ENCODE measurements at places on chromosomes 6 and 20.

DNA sequence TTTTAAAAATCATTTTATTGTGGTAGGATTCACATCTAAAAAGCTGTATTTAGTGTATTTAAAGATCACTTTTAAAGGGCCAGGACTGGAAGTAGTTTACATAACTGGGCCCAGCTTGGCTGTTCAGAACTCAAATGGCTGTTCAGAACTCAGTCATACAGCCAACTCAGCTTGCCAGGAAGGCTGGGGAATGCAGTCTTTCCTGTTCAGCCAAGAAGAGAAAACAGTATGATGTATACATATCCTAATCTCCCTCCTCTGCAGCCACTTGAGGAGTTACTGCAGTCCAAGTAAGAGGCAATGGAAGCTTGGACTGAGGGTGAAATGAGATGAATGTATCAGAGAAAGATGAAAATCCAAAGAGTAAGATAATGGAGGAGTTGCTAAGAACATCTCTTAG, 24.6 kb downstream of the DSTN start:
- DNase-seq: peak; percentile 72

DNA sequence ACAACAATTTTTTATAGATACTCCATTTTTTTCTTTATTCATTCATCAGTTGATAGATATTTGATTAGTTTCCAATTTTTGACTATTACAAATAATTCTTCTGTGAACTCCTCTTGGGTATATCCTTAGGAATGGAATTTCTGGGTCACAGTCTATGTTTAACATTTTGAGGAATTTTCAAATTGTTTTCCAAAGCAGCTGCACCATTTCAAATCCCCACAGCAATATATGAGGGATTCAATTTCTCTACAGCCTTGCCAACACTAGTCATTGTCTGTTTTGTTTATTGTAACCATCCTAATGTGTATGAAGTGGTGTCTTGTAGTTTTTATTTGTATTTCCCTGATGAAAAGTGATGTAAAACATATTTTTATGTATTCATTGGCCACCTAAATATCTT, 320.3 kb upstream of the DEFB112 start:
- no peak for DNase-seq

- no peak for DNase-seq
Observed at GRCh38 chr6:31568537-31568961, 3.5 kb upstream of the LTA start.

DNA sequence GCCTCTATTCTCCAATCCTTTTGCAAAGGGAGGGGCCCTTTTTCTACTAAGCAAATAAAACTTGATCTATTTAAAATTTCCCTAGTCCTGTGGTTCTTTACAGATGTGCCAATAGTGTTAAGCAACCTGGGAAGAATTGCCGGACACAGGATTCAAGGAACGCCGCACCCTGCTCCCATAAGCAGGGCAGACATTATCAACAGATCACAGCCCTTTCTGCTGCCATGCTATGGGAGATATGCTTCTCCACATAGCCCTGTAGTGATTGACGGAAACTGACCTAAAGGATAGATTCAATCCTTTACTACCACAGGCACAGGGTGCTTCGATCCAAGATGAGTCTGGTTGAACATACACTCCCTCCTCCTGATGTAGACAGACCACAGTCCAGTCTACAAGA, 118.4 kb upstream of the TRAF3IP2 start:
- DNase-seq: no peak

DNA sequence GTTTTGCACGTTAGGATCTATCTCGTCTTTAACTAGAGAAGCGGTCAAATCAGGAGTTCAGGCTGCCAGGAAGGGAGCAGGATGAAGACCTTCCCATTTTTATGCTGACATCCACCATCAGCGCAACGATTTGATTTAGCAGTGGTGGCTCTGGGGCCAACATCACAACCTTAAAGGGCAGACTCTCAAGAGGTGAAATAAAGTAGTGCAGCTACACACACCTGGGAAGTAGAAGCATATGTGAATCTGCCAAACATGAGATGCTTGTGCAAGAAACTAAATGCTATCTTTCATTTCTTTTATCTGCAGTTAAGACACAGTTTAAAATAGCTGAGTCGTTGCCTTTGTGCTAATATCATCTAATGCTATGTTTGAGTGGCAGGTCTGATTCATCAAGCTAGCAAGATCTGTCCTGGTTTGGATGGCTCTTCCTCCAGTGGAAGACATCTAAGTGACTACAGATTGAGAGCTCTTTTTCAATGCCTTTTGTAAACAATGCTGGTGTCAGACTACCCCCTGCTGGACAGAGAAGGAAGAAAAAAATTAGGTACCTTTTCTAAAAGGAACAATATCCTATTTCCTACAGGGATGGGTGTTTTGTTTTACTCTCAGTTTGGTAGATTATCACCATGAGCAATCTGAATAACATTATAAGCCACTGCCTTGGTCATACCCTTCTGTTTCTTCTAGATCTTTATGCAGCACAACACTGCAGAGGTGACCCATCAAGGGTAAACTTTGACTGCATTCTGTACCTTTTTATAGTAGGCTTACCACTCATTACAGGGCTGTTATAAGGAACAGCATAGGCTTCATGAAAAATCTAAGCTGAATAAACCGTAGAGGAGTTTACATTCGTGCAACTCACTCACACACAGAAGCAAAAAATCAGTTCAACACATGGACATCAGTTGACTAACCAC, 171.6 kb upstream of the FBXL4 start:
- DNase-seq: peak; percentile 17

- DNase-seq: no peak
Observed at GRCh38 chr6:37053683-37054082, 48.2 kb downstream of the FGD2 start.

DNA sequence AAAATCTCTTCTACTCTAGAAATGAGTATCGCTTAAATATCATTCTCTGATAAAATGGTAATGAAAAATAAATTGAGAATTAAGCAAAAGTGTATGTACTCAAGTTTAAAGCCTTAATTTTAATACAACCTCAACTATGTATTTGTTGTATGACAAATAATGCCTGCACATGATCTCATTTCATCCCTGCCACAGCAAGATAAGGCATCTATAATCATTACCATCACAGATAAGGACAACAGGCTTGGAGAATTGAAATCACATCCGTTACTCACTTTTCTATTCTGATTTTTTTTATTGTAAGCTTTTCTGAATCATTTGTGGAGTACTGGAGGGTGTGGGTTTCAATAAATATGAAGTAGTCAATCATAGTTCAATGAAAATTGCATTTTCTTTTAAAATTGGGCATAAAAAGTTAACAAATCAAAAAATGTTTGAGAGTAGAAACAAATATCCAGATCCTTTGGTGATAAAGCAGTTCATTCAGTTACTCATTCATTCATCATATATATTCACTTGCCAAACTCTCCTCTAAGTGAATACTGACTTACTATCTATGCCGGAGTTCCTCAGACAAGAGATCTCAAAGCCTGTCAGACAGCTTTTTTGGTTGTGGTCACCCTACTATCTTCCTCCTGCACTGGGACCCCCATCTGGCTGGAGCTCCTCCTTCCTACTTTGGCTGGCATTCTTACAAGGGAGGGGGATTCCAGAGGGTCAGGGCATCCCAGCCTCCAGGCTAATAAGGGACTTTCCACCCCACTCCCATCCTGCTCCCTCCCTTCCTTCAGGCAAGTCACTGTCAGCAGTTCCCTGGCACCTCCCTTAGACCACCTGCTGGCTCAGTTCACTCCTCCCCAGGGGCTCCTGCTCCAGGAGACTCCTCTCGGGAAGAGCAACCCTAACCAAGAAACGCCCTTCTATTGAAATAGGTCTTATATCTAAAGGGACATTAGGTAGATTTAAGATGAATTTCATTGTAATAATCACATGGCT, 118.6 kb downstream of the OGFRL1 start:
- no peak for DNase-seq

DNA sequence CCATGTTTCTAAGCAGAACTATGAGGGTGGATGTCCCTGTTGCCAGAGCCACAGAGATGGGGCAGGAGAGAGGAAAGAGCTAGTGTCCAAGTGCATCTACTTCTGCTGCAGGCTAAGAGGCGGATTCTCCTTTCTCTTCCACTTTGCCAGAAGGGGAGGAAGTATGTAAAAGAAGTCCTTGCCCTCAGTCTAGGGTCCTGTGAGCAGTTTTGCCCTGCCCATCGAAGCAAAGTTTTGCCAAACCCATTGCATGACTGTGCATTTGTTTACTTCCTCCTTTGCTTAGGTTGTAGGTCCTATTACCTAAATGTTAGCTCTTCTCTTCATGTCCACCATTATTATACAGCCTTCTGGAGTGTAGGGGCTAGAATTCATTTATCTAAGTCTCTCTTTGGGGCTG, 106.2 kb upstream of the ARMC2 start:
- no peak for DNase-seq

DNA sequence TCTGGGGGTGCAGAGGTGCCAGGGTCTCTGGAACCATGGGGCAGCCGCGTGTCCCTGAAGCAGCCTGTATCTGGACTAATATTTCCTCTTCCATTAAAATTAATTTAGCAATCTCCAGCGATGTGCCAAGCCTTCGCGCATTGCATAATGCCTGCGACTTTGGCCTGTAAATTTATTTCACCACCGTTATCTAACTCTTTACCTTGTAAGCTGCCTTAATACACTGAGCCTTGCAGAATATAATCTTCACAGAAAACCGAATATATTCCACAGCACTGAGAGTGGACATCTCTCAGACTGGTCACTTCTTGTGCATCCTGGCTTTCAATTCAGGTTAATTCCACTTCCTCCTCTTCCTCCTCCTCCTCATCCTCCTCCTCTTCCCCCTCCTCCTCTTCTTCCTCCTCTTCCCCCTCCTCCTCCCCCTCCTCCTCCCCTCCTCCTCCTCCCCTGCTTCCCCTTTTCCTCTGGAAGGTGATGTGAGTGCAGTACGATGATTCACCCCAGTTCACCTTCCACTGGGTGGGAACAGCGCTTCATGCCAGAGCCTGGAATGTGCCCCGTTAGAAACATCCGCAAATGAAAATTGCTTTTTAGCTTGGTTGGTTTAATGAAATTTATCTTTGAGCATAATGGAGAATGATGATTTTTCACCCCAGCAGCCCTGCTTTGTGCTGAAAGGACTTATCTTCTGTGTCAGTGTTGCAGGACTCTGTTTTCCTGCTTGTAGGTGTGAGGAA, 101.4 kb downstream of the CDH4 start:
- DNase-seq: peak; percentile 65

DNA sequence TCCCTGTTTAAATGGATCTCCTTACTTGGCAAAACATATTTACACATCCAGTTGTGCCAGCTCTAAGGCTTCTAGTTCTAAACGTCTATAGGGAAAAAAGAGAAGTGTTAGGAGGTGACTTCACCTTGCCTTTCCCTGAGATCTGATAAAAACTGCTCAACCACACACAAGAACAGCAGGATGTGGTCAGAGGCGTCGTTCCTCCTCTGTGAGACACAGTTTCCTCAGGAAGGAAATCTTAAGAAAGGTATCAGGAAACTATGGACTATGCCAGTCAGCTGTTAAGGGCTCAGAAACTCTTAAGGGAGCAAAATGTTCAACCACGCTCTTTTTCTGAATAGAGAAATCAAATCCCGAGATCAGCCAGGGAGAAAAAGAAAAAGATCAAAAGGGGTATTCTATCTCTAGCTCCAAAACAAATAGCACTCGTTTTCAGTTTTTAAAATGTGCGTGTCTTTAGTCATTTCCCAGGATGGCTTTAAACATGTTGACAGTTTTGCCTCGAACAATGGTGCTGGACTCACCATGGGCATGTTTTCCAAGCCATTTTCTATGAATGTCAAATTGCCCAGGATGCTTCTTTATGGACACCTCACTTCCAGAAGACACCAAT, 154.5 kb downstream of the HACE1 start:
- DNase-seq: peak; percentile 86

GRCh38 chr20:3406481-3407039, 909 bp downstream of the DNAAF9 start:
- DNase-seq: no peak

- no peak for DNase-seq
Observed at GRCh38 chr6:97591955-97592354, 308.9 kb upstream of the MMS22L start.

DNA sequence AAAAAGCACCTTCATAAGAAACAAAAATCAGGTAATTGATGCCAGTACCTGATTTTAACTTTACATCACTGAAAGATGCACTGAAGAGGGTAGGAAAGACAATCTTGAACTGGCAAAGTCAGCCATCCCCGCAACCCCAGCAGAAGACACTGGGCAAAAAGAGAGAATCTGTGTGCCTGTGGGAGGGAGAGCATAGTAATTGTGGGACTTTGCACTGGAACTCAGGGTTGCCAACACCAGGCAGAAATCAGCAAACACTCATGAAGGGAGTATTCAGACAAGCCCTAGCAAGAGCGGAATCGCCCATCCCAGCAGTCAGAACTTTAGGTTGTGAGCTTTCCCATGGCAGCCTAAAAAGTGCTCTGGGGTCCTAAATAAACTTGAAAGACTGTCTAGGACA, 344.6 kb upstream of the GJE1 start:
- DNase-seq: no peak

DNA sequence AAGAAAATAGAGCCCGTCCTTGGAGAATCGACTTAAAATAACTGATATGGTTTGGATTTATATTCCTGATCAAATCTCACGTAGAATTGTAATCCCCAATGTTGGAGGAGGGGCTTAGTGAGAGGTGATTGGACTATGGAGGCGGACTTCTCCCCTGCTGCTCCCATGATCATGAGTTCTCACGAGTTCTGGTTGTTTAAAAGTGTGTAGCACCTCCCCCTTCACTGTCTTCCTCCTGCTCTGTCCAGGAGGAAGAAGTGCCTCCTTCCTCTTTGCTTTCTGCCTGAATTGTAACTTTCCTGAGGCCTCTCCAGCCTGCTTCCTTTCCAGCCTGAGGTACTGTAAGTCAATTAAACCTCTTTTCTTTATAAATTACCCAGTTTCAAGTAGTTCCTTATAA, 529.2 kb downstream of the HAO1 start:
- no peak for DNase-seq

GRCh38 chr6:106087548-106088325, 1.6 kb downstream of the PRDM1 start:
- peak; percentile 80 for DNase-seq

GRCh38 chr20:40258931-40259330, 430.1 kb downstream of the MAFB start:
- no peak for DNase-seq

- DNase-seq: no peak
Observed at GRCh38 chr6:13834790-13835189, 20.4 kb upstream of the MCUR1 start.

DNA sequence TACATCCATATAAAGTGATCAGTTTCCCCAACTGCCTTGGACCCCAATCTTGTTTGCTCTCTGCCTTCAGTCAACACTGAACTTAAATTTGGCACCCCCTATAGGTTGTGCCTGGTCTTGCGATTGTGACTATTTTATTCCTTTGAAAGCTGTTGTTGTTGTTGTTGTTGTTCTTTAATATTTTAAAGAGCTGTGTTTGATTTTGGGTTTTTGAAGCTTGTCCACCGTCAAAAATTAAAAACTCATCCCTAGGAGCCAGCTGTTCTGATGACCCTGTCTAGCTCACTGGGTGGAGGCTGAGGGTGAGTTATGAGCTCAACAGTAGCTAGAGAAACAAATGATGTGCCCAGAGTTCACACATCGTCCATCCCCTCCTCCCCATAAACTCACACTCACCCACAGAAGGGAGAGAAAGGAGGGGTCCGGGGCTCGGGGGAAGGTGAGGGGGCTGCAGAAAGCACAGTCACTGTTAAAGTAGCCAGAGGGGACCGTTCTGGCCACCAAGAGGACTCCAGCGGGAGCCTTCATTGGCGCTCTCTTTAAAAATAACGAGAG, 4.0 kb downstream of the SIM1 start:
- DNase-seq: no peak

- DNase-seq: no peak
Observed at GRCh38 chr6:14790976-14791375, 454.9 kb upstream of the JARID2 start.

- DNase-seq: peak; percentile 96
Observed at GRCh38 chr6:163745536-163746400, 331.2 kb downstream of the QKI start.

GRCh38 chr6:142384519-142385254, 82.9 kb downstream of the ADGRG6 start:
- DNase-seq: peak; percentile 70

All from astrocyte (in vitro differentiated cells and primary cell).